Natural killer cell treated with Interleukin-12 subunit alpha and Interleukin-12 subunit beta and Interleukin-15 and Interleukin-18, amount 100 ng/mL, for 72 hours (primary cell): ENCODE measurements at places on chromosomes 6 and 20.

- no peak for DNase-seq
Observed at GRCh38 chr6:140264431-140264830, 890.0 kb upstream of the CITED2 start.

- no peak for DNase-seq
Observed at GRCh38 chr6:11615214-11615602, 77.7 kb downstream of the TMEM170B start.

DNA sequence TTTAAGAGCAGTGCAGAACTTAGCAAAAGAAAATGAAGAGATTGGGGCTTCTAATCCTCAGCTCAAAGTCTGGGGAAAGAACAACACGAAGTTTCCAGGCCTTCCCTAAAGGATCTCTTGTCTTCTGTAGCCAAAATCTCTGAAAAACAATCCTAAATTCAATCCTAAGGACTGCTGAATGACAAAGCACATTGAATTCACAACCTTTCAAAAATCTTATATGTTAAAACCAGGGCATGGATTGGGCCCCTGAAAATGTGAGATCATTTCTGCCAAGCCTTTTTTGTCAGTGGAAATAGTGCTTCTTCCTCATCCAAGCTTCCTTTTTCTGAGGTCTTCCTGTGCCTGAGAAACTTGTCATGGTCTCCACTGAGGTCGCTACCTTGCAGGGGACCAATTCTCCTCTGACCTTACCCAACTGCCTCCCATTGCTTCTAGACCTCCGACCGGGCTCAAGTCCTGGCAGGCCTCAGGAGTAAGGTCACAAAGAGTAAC lies 126.2 kb upstream of the ARID1B start:
- DNase-seq, result no peak

- no peak for DNase-seq
Observed at GRCh38 chr20:1686151-1686748, 28.7 kb upstream of the SIRPG start.

- no peak for DNase-seq
Observed at GRCh38 chr6:150144294-150144868, 1.5 kb downstream of the PPP1R14C start.

GRCh38 chr6:45697605-45698004 lies 318.1 kb downstream of the CLIC5 start:
- DNase-seq, result no peak

DNA sequence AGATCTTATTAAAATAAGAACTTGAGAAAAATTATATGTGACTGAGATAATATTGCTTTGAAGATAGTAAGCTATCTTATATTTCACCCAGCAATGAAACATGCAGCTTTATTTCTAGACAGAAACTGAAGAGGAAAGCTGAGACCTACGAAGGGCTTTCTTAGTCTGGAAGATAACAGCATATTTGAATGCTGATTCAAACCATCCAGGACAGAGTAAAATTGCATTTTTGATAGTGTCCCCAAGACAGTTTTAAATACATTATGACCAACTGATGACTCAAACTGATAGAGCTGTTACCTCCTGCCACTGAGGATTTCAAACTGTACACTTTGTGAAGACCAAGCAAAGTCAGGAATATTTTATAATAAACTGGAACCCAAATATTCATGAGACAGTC lies 409.6 kb downstream of the GRIK2 start:
- DNase-seq, result no peak

DNA sequence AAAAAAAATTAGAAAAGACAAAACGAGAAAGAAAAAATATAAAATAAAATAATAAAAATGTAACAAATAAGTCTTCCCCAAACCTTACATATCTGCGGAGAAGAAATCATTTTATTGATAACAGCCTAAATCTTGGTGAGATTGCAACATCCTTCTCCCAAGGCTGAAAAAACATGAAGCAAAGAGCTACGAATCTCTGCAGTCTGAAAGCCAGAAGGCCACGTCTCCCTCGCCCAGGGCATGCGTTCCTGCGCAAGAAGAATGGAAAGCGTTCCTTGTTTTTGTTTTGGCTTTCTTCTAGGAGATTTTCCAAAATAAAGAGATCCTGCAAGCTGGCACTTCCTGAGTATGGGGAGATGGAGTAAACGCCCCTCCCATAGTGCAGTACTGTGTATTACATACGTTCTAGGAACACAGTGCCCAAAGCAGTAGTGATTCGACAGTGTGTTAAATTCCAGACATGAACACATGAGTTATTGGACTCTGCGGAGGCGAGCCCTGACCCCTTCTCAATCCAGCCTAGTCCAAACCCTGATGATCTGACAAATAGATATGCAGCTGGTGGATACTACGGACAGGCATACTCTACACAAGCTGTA lies 126.7 kb upstream of the RREB1 start:
- no peak for DNase-seq

DNA sequence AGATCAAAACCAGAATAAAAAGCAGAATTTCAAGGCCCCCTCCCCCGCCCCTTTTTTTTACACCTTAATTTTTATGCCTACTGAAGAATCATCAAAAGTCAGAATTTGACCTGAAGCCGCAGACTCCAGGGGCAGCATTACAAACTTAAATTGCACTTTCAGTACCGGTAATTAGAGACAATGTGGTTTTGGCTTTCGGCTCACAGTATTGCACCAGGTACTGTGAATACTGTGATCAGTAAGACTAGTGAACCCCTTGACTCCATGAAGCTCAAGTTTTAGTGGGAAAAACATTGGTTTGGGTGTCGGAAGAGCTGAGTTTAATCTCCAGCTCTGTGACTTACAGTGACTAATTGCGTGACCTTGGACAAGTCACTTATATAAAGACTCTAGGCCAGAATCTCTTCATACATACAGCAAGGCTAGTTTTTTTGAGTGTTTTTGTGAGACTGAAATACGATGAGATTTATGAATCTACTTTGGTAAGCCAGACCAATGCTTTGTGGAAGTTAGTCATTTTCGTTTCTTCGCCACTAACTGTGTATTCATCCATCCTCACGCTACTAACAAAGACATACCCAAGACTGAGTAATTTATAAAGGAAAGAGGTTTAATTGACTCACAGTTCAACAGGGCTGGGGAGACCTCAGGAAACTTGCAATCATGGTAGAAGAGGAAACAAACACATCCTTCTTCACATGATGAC lies 114.7 kb downstream of the SASH1 start:
- no peak for DNase-seq

- DNase-seq, result no peak
Observed at GRCh38 chr6:24195836-24196597, 70.0 kb downstream of the NRSN1 start.

DNA sequence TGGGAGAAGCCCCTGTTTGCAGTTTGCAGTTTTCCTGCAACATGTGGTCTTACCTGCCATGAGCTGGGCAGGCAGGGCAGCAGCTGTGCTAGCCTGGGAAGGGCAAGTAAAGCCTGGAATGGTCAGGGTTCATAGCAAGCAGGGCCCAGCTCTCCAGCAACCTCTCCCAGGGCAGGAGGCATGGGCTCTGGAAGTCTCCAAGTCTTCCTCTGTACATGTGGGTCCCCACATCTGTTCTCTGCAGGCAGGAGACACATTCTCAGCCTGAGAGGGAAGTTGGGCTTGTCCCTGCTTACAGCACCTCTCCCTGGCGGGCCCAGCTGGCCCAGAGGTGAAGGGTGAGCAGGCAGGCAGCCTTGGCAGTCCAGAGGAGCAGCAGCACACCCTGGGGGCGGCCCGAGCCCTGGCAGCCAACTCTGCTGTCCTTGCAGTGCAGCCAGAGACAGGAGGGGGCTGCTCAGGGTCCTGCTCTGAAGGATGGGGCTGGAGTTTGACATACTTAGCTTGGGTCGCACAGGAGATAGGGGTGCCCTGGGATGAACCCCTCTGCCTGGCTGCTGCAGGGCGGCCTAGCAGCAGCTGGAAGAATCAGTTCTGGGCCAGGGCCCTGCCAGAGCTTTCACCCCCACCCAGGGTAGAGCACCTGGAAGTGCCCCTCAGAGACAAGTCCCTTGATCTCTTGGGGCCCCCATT lies 176.0 kb downstream of the MRPL14 start:
- DNase-seq, result no peak

GRCh38 chr20:16749573-16749972 lies 1.4 kb downstream of the OTOR start:
- DNase-seq, result no peak

DNA sequence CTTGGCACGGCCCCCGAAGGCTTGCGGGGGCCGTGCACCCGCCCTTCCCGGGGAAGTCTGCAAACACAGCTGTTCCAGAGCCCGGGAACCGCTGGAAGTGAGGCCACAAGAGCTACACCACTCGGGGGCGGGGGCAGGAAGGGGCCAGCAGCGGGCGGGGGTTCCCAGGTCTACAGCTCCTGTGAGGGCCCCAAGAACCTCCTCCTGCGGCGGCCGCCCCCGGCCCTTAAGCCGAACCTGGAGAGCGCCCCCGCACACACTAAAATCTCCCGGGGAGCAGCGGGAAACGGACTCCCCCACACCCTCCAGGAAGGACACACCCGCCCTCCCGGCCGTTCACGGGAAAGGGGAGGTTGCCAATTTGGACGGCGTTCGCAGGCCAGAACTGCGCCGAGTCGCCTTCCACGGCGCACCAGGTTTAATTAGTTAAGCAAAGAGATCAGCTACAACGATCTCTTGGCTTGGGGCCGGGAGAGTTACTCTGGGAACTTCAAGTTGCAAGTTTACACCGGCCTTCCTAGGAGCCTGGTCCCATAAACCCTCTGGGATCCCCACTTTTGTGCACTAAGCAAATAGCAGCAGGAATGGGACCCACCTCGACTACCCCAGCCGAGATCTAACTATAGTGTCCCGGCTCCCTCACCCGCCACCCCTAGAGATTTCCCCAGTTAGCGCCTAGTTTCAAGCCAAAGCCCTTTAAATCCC lies 1.7 kb downstream of the JAG1 start:
- DNase-seq, result no peak

GRCh38 chr20:836190-836589 lies 2.7 kb downstream of the FAM110A start:
- DNase-seq, result no peak

GRCh38 chr6:29531668-29532067 lies 27.9 kb downstream of the UBD start:
- no peak for DNase-seq

GRCh38 chr20:53574819-53575218 lies 18.8 kb downstream of the ZNF217 start:
- DNase-seq, result no peak

GRCh38 chr6:73234733-73235132 lies 9.4 kb upstream of the KHDC1L start:
- DNase-seq, result no peak

- DNase-seq, result no peak
Observed at GRCh38 chr6:152380351-152380767, 256.8 kb downstream of the SYNE1 start.

- no peak for DNase-seq
Observed at GRCh38 chr20:18254615-18255014, 33.7 kb upstream of the ZNF133 start.

DNA sequence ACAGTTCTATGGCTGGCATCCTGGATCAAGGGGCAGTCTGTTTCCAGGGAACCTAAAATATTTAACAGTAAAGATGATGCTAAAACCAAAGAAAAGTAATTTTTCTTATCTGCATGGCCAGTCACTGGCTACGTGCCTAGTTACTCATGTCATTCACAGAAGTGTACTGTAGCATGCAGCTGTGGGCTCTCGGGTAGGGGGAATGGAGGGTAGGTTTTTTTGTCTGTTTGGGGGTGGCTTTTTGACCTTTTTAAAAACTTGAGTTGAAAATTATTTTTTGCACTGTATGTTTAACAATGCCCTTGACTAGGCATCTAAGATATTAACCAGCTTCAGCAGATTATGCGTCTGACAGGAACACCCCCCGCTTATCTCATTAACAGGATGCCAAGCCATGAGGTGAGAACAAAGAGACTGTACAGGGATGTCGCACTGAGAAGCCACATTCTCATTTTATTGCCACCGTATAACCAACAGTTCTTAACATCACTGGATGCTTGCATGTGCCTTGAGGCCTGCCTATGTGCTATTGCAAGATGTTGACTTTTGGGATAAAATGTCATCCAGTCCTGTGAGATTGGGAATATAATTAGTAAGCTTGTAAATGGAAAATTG lies 30.3 kb upstream of the MAPK13 start:
- no peak for DNase-seq

GRCh38 chr6:26561533-26562466 lies 23.6 kb downstream of the HMGN4 start:
- DNase-seq, result no peak

- no peak for DNase-seq
Observed at GRCh38 chr20:9311132-9311531, 203.3 kb upstream of the LAMP5 start.

- DNase-seq, result no peak
Observed at GRCh38 chr20:24880356-24880755, 68.7 kb upstream of the CST7 start.

- DNase-seq, result no peak
Observed at GRCh38 chr20:38728911-38729642, 4.8 kb downstream of the SLC32A1 start.

- DNase-seq, result no peak
Observed at GRCh38 chr6:121848523-121849255, 413.2 kb downstream of the GJA1 start.

- no peak for DNase-seq
Observed at GRCh38 chr20:43096931-43097260, 92.8 kb downstream of the PTPRT start.

GRCh38 chr6:61192610-61193009 lies 1093.4 kb downstream of the KHDRBS2 start:
- DNase-seq, result no peak
